Muscle of back (tissue), 13 donors: ENCODE measurements at places on chromosomes 1 and 21.

- DNase-seq: no peak
These were observed 27.8 kb upstream of the RAP1GAP start for GRCh38 chr1:21696931-21697330.

DNA sequence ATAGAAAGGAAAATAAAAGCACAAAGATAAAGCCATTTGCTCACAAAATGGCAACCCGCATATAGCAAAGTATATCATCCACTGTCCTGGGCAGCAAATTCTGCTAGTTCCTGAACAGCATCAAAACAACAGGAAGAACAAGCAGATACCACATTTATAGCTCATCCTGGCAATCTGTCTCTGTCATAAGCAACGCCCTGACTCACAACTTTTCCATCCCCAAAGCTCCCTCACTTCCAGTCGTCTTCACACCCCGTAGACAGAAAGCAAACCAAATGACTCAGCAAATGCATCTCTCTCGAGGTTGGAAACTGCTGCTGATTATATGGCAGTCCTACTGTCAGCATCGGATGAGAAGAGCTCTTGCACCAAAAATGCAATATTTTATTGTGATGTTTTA is 65.8 kb downstream of the AK5 start:
- no peak for DNase-seq

DNA sequence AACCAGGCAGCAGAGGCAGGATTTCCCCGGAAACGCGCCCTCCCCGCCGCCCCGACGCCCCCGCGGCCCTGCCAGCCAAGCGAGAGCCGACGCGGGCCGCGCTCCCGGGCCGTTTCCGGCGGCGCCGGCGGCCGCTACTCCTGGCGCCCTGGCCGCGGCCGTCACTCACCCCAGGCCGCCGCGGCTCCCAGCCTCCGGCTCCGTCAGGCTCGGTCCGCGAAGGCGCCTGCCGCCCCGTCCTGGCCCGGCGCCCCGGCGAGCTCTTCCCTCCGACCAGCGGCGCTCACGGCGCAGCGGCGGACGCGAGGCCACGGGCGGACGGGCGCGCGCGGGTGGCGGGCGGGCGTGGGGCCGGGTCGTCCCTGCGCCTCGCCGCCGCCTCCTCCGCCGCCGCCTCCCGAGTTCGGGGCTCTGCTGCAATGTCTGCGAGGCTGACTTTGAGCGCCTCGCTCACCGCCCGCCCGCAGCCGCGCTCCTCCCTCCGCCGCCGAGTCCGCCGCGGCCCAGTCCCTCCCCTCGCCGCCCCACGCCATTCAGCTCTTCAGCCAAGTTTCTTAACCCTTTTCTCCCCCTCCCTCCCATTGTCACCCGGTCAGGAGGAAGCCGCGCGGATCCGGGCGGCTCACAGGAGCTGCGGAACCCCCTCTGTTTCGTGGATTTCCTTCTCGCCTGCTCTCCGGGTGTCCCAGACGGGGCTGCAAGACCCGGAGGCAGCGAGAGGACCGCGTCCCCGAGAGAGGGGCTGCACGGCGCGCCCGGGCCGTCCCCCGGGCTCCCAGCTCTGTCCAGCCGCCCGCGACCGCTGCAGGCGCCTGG is at the start of gene NRIP1:
Gene NRIP1, minus strand, starts transcription at position 425 of the 816 bp plus-strand sequence. CDS start 96,808 bp downstream, outside the sequence.
- DNase-seq: peak; percentile 95

- DNase-seq: peak; percentile 14
These were observed 871 bp downstream of the TUFT1 start for GRCh38 chr1:151540982-151541377.
